ENCODE measurements at places on chromosomes 3 and 15.

DNA sequence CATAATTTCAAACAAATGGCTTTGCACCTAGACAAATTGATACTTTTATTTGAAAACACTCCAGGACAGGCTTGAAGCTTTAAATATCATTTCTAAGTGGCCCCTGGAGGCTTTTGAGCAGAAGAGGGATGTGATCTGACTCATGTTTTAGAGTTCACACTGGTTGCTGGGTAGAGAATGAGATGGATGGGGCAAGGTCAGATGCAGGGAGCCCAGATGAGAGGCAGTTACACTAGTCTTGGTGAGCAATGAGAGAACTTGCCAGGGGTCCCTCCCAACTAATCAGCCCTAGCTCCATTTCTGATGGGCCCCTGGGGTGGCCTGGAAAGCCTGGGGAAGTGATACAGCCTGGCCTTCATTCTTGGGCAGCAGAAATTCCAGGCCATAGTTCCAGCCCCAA is 190.4 kb downstream of the MEGF11 start:
- no peak for DNase-seq

GRCh38 chr3:192171213-192171612 is 556.1 kb downstream of the FGF12 start:
- DNase-seq = no peak

DNA sequence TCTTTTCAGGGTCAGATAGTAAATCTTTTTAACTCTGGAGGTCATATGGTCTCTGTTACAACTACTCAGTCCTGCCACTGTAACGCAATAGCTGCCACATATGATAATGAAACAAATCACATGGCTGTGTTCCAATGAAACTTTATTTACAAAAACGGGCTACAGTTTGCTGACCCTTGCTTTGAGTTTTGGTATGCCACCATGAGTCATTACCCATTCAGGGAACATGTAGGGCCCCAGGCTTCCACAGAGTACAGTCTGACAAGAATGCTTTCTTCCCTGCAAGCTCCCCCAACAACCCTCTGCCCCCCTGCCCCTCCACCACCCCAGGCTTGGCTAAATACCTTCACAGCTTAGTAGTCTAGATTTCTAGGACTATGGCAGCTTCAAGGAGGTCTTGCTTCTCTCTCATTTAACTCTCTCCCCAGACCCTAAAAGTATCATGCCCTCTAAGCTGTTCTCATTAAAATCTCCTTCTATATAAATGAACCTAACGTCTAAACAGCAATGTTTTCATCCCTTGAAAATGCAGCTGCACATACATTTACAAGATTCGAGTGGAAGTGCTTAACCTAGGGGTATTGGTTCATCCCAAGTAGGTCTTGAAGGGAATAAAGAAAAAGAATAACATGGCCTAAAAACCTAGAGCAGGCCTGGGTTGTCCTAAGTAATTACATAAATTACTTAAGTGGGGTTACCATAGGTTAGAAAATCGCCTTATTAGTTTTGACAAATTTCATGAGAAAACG is 117.8 kb upstream of the PRICKLE2 start:
- DNase-seq = no peak

- peak; percentile 29 for DNase-seq
Observed at GRCh38 chr15:40344631-40345120, 3.9 kb upstream of the CCDC9B start.

DNA sequence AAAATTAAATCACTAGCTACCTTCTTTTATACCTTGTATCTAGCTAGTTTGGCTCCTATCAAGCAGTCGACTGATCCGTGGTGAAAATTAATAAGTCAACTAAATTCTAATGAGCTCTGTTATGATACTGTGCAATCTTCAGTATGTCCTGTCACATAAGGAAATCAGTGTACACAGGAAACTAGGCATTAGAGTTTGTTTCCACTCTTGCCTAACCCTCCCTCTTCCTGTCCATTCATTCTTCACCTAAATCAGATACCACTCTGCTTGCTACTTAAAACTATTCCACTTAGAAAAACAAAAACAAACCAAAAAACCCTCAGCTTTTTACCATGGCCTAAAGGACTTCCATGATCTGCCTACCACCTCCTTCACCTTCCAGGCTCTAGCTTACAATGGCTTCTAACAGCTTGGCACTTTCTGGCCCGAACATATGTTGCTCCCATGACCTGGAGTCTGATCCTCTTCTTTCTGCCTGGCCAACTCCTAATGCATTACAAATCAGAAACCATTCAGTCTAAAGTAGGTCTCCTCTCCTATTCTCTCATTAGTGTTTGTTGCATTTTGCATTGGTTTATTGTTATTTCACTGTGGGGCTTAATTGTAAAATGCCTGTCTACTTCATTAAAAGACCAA is 7.9 kb downstream of the RFC4 start:
- no peak for DNase-seq

DNA sequence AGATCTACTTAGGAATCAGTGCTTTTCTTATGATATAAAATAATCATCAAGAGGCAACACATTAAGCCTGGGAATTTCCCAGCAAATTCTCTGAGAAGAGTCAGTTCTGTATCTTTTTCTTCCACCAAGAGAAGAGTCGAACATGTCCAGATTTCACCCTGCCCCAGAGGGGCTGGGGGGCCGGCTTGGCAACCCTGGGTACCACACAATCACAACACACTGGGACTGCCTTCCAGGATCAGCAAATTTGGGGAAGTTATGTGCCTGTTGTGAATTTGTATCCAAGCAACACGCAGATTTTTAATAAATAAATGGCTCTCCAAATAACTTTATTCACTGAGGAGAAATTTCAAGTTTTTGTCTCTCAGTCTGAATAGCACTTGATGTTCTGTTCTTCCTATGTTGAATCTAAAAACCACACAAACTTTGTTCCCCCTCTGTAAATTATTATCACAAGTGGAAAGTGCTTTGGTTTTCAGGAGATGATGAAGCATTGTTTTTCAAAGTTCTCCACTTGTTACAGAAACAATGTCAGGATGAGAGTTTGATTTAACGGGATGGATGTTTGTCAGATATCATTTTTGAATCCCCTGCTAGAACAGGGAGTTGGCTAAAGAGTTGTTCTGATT is 357.2 kb downstream of the ZNF385D start:
- no peak for DNase-seq

DNA sequence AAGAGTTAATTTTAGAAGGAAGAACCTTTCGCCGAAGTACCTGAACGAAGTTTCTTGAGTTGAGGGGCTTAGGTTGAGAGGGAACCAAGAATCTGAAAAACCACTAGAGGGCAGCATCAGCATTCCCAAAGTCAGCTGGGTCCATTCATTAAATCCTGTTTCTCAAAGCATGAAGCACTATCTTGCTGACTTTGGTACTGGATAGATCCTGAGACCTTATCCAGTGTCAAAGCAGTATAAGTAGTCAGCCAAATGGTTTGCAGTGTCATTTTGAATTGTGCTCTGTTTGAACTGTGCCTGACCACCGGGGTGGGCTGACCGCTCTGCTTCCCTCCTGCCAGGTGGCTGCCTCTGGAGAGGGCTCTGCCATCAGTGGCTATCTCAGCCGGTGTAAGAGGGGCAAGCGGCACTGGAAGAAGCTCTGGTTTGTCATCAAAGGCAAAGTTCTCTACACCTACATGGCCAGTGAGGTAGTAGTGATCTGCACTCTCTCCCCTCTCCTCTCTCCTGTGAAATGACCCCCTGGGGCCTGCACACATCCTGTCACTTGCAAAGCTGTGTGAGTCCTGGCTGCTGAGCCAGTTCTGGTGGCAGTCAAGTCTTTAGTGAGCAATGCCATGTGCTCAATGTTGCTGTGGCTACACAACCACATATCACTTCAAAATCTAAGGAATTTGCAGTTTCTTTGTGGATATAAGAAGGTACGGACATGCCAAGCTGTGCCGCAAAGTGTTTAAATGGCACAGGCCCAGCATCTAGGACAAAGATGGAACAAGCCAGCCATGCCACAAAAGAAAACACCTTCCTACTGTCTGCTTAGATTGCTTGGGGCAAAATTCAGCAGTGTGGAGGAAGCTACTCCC is 21.4 kb upstream of the NR2C2 start:
- DNase-seq = no peak

DNA sequence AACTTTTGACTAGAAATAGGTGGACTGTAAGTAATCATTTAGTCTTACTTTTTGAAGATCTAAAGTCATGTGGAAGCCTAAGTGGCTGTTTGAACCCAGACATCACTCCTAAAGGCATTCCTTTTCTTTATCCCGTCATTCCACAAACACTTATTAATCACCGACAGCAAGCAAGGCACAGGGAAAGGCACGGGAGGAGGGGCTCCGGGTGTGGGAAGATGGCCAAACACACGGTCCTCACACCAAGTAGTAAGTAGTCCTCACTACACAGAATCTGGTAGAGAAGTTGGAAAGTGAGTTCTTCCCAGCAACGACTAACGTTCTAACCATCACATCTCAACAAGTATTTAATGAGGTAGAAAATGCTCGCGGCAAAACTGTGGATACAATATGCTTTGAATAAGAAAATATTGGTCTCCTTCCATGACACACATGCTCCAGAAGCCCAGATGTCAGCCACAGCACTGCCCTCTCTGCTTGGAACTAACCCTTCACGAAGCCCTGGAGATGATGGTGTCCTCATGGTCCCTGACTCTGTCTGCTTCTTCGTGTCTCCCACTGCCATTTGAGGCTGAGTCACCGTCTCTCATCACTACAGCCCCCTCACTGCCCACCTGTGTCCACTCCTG is 202.2 kb downstream of the OPA1 start:
- no peak for DNase-seq

GRCh38 chr3:165642761-165643420 is 194.3 kb downstream of the BCHE start:
- DNase-seq = no peak

DNA sequence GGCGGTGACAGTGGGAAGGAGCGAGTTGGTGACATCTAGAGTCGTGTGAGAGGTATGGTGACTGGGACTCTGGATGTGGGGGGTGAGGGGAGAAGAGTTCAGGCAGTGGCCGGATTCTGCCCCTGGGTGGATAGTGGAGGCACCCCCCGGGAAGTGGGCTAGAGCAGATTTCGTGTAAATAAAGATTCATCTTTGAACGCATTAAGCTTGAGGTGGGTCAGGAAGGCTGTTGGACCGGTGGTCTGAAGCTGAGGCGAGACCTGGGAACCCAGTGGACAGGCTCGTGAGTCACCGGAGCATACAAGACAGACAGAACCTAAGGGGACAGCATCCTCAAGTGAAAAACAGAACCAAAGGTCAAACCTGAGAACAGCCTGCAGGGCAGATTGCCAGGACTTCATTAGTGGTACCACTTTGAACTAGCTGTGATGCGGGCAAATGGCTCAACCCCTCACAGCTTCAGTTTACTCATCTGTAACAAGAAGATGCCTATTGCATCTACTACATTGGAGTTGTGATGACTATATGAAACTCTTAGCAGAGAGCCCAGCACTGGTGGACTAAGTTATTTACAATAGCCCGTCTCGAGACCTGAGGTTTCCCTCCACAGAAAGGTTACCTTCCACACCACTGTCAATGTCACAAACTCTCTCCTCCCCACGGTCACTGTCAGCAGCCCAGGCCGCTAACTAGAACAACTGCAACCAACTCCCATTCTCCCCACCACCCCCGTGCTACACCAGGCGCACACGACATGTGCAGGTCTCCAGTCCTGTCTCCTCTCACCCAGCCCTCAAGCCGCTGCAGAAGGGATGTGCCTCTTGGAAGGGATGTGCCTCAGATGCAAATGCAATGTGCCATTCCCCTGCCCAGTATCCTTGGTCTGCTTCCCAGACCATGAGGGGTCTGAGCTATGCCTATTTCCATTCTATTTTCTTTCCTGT is 901 bp upstream of the CLN6 start:
- no peak for DNase-seq

DNA sequence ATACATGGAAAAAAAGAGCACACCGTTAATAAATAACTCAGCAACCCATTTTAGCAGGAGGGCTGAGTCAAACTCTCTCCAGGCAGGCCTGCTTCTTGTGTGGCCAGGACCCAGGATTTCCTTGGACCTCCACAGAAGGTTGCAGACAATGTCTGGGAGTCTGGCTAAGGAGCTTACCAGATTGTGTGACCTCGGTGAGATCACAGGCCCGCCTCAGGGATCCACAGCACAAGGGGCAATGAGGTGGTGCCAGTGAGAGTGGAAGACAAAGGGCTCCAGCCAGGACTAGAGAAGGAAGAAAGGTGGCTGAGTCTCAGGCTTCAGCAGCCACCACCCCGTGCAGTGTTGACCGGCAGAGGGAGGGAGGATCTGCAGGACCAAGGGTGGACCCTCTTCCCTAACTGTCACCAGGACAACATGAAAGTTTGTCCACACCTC is 32.2 kb upstream of the SEC22A start:
- DNase-seq = no peak

DNA sequence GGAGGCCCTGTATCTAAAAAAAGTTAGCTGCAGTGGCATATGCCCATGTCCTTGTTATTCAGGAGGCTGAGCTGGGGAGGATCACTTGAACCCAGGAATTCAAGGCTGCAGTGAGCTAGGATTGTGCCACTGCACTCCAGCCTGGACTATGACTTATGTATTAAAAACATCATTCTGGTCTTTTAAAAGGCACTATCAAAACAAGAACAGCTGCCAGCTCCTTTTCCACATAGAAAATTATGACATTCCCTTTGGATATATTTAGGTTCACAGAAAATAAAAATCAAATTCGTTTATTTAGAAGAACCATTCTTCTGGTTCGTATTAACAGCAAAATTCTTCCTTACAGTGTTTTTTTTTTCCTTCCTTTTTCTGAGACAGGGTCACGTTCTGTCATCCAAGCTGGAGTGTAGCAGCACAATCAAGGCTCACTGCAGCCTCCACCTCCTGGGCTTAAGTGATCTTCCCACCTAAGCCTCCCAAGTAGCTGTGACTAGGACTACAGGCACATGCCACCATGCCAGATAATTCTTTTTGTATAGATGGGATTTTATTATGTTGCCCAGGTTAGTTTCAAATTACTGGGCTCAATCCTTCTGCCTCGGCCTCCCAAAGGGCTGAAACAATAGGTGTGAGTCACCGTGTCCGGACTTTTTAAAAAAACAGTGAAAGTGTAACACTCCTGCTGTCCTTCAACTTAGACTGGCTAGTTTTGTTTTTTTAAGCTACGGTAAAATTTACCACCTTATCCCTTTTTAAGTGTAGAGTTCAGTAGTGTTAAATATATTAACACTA is 13.9 kb downstream of the ICE2 start:
- DNase-seq = no peak

GRCh38 chr3:56776556-56776950 is 25.2 kb downstream of the ARHGEF3 start:
- no peak for DNase-seq

- no peak for DNase-seq
Observed at GRCh38 chr3:120428924-120429323, 21.9 kb downstream of the FSTL1 start.

Measured in activated naive CD4-positive, alpha-beta T cell (primary cell).